ENCODE measurements at places on chromosomes 3 and 15.
A peak's percentile ranks its signal among the peaks of the same experiment; 100 is the strongest.

- DNase-seq: no peak
These were observed at the start of gene ALDH1L1 for GRCh38 chr3:126180477-126181397. ALDH1L1 (minus strand) TSS chr3:126180586; CDS start chr3:126160979, 19,607 bp downstream.

DNA sequence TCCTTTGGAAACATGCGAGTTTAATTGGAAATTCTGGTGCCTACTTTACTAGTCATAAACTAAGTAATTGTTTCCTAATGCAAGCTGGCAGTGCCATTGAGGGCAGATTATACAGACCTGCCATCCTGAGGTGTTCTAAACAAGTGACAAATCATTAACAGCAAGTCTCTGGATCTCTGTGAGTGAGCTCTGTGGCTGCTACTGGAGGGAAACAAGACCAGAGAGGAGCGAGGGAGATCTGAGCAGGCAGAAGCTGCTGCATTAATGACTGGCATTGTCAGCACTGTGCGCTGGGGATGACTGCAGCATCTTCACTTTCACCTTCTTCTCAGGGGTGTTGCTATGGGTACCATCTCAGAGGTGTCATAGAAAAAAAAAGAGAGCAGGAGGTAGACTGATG, 308.4 kb upstream of the DPH6 start:
- no peak for DNase-seq

DNA sequence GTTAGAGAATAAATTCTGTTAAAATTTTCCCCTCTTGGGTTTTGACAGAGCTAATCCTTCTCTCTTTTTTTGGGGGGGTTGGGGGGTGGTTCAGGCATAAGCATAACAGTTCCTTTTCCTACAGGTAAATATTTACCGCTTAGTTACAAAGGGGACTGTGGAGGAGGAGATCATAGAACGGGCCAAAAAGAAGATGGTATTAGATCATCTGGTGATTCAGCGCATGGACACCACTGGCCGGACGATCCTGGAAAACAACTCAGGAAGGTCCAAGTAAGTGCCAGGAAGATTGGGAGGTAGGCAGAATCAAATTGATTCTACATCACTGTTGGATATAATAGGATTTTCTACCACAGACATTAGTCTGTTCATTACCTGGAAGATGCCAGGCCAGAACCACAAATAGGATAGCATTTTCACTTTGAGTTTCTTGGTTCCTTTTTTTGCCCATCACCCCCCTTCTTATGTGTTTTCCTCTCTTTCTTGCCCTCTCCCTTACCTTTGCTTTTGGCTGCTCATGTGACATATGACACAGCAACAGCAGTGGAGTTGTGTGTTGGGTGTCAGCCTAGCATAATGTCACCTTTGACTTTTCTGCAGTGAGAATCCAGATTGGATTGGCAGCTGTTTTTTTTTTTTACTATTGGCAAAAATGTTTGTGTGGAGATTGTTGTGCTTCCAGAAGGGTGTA, 79.0 kb downstream of the CHD2 start:
- DNase-seq: no peak

DNA sequence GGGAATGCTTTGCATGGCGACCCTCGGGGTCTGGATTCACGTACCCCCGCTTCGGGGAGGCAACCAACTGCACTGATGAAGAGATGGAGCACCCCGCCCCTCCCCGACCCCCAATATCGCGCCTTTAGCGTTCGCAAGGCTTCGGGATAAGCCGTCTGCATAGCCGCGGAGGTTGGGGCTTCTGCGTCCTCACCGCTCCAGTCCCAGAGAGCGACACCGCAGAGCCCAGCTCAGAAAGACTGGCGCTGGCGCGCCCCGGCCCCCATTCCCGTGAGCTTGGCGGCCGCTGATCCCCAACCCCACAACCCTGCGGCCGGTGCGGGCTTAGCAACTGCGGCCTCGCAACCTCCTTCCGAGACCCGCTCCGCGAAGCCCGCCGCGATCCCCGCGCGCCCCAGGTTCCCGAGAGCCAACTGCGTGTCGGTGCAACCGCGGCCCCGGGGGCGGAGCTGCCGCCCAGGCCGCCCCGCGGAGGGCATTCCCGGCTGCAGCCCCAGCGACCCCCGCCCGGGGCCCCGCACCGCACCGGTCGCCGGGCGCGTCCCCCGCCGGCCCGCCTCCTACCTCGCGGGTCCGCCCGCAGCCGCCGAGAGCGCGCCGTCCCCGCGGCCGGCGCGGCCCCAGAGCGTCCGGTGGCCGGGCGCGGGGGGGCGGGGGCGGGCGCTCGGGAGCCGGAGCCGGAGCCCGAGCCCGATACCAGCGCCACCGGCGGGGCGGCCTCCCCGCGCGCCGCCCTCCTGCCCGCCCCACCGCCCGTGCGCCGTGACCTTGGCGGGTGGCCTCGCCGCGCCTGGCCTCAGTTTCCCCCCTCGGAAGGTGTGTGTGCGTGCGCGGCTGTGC, 79.5 kb downstream of the IQSEC1 start:
- no peak for DNase-seq

GRCh38 chr15:34366271-34367065, 528 bp downstream of the LPCAT4 start:
- DNase-seq: peak; percentile 74

DNA sequence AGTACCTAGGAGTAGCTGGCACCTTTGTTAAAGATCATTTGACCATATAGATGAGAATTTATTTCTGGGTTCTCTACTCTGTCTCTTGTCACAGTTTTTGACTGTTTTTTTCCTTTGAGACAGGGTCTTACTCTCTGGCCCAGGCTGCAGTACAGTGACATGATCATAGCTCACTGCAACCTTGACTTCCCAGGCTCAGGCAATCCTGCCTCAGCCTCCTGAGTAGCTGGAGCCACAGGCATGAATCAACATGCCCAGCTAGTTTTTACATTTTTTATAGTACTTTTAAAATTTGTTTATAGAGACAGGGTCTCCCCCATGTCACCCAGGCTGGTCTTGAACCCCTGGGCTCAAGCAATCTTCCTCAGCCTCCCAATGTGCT, 45.0 kb downstream of the BCL2L10 start:
- no peak for DNase-seq

DNA sequence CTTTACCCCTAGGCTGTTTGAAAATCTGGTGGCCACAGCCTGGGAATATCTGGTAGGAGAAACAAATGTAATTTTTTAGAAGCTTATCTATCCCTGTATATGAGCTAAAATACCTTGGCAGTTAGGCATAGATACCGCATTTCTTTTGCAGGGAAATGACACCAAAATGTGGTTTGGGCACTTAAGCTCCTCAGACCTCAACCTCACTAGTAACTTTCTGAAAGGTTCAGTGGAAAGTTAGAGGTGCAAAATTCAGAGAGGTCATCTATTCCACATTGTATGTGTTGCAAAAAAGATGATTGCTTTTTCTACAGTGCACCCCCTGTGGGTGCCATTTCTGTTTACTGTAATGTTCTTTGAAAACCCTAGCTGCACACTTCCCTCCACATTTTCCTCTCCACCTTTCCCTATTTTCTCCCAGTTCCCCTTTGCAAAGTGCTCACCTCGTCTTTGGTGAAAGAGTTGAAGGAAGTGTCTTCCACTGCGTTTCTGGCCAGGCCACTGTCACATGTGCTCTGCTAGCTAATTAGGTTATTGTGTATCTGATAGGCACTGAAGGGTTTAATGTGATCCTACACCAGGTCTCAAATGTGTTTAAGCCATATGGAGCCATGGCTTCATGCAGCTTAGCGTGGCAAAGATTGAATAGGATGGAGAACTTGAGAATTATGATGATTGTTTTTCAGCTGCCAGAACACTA, 1.3 kb downstream of the SACM1L start:
- DNase-seq: peak; percentile 60

DNA sequence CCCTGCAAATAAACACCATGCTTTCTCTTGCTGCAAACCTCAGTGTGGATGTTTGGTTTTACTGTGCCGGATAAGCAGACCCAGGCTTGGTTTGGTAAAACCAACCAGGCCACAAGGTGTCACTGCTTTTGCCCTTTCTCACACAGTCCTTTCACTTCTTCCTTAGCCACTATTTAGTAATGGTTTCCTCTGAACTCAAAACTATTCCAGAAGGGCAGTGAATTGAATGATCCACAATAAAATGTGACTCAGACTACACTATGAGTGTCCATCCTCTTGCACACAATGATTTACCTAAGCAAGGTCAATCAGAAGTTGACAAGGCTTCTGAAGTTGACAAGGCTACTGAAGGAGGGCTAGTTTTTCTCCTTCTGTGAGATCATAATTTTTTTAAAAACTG, 552.4 kb upstream of the CCDC54 start:
- no peak for DNase-seq

DNA sequence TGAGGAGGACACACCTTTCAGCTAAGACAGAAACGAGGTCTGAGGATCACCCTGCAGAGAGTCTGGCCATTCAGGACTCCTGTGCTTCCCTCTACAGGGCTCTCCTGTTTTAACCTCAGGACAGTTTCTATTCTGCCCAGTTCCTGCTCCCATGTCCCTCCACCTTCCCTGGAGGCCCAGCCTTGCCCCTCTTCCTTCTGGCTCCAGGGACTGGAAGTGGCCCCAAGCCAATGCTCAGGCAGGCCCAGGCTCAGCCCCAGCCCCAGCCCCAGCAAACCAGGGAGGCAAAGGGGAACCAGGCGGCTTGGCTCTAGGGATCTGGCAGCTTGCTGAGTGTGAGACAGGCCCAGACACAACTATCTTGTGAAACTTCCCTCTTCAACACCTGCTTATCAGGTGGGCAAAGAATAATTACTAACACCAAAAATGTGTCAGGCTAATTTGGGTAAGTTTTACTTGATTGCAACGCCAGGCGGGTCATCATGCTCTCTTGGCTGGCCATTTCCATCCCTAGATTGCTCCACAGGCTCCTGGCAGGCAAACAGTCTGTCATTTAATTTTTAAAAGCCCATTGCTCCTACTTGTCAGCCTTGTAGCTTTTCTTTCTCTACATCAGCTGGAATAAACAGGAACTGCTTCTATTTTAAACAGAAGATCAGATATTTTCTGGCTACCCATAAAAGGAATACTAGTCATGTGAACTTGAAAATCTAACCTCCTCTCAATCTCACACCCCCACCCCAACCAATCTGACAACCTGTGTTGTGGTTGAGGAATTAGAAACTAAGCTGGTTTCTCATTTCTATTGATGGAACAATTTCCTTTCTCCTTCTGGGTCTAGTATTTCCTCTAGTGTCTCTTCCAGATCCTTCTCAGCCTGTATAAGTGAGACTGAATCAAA, 33.5 kb downstream of the UPK1B start:
- no peak for DNase-seq

GRCh38 chr3:3227640-3228039, 48.1 kb upstream of the CRBN start:
- no peak for DNase-seq

- no peak for DNase-seq
These were observed 392.5 kb upstream of the ATP11B start for GRCh38 chr3:182400838-182401237.

- DNase-seq: no peak
These were observed 107.3 kb downstream of the HERC1 start for GRCh38 chr15:63726491-63726890.

- no peak for DNase-seq
These were observed 335.2 kb upstream of the TRIM42 start for GRCh38 chr3:140342668-140343067.

DNA sequence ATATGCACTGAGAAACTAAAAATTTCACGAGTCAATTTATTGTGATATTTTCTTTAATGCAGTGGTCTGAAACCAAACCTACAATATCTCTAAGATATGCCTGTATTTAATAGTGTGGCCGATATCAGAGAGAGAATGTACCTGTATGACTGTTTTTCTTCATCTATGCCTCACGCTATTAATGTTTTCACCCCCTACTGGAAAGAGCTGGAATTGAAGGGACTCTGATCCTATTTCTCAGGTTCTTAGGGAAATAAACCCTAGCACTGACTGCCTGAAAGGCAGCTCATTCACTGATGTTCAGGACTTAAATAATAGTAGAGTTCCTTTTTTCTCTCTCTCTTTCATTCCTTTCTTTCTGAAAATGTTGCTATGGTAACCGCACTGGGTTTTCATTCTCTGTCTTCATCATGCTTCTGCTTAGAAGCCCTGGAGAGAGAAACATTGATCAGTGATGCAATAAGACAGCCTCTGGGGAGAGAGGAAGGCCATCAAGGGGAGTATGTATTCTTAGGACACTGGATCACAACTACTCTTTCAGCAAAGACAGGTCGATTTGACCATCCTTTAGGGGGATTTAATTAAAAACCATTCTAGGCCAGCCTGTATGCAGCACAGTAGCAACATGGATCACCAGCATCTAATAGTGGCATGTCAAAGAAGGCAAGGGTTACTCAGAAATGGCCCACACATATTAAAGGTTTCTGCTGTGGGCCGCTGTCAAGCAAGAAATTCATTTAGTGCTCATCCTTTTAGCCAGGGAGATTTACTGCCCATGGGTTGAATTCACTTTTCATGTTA, 1135.7 kb downstream of the IGSF11 start:
- DNase-seq: no peak

DNA sequence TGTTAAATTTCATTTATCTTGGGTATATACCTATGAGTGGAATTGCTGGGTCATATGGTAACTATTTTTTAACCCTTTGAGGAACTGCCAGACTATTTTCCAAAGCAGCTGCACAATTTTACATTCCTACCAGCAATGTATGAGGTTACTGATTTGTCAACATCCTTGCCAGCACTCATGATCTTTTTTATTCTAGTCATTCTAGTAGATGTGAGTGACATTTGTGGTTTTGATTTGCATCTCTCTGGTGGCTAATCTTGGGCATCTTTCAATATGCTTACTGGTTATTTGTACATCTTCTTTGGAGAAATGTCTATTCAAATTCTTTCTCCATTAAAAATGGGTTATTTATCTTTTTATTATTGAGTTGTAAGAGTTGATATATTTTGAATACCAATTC, 21.3 kb upstream of the LRRC58 start:
- DNase-seq: no peak

DNA sequence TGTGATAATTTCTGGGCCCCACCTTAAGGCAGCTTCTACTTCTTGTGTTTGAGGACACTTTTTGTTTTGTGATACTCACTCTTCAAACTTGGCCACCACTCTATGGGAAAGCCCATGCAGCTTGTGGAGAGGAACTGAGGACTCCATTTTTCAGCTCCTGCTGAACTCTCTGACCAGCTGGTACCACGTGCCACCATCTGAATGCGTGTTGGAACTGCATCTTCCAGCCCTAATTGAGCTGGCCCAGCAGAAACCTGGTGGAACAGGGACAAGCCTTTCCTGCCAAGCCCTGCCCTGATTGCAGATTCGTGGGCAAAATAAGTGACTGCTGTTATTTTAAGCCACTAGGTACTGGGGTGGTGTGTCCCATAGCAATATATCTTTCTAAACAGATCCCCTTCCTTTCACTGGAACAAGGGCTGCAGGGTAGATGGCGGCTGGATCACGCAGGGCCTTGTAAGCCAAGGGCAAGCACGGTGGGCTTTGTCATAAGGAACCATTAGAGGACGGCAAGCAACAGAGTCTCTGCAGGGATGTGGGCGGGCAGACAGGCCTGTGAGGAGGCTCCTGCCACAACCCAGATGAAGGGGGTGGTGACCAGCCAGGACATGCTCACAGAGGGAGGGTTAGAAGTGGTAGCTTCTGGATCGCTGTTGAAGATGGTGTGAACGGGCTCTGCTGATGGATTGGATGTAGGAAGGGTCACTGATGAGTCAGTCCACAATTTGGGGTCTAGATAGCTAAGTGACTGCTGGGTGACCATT, 9.5 kb downstream of the H1-8 start:
- DNase-seq: no peak
